Common myeloid progenitor, CD34-positive (primary cell): ENCODE measurements at places on chromosomes 6 and 20.

DNA sequence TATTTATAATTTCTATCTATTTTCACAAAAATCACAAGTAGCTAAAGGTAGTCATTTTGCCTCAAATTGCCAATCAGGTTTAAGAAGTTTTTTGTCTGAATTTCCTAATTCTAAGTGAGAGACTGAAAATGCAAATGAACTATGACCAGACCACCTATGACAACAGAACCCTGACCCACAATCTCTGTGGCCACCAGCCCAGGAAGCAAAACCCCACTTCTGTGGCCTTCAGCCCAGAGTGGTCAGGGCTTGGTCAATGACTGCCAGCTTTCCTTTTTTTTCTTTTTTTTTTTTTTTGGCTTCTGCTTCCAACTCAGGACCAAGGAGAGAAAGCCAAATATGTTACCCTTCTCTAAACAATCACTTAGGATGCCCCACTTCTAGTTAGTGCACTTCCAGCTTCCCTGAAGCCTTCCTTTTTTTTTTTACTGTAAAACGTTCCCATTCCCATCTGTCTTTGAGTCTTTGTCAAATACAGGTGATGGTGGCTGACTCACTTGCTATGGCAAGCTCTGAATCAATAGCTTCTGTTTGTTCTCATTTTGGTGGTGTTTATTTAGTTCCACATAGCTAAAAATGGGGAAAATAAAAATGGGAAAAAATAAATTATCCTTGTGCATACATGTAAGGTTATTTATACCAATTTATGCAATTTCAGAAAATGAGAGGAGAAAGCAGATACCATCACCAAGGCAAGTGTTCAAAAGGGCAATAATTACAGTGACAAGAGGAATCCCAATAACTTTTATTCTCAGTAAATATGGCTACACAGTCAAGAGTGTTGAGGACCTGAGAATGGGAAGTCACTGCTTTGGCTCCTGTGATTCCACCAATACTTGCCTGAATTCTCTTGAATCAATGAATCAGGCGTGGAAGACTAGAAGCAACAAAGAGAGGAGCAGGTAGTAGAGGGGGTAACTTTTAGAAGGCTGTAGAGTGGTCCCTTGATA lies 170.3 kb upstream of the PDE7B start:
- no peak for DNase-seq

- no peak for DNase-seq
Observed at GRCh38 chr6:1579096-1579495, 30.6 kb upstream of the FOXC1 start.

DNA sequence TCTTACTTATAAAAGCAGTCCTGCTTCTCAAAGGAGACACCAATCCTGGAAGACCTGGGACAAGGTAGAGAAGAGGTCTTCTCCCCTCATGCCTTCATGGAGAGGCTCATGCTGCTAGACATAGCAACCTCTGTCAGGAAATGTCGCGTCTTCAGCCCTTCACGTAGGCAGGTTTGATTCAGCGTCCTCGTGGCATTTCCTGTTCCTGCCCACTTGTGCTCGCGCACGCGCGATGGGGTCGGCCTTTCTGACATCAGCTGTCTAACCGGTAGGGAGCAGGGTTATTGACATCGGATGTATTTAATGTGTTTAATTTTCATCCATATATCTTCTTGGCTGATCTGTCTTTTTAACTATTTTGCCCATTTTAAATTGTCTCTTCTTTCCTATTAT lies 292.4 kb downstream of the THBS2 start:
- DNase-seq: no peak

- no peak for DNase-seq
Observed at GRCh38 chr6:169885831-169886230, 134.4 kb downstream of the ERMARD start.

- DNase-seq: no peak
Observed at GRCh38 chr6:89268776-89269175, 46.3 kb downstream of the GABRR2 start.

GRCh38 chr20:16308754-16309153 lies 264.5 kb downstream of the KIF16B start:
- no peak for DNase-seq

- no peak for DNase-seq
Observed at GRCh38 chr6:3139090-3139903, 18.0 kb downstream of the TUBB2A start.

- DNase-seq: no peak
Observed at GRCh38 chr6:82056567-82056966, 191.0 kb downstream of the IBTK start.

- no peak for DNase-seq
Observed at GRCh38 chr6:167575158-167575696, 250.3 kb downstream of the TTLL2 start.

GRCh38 chr6:15522026-15522425 lies 140.8 kb downstream of the DTNBP1 start:
- no peak for DNase-seq

DNA sequence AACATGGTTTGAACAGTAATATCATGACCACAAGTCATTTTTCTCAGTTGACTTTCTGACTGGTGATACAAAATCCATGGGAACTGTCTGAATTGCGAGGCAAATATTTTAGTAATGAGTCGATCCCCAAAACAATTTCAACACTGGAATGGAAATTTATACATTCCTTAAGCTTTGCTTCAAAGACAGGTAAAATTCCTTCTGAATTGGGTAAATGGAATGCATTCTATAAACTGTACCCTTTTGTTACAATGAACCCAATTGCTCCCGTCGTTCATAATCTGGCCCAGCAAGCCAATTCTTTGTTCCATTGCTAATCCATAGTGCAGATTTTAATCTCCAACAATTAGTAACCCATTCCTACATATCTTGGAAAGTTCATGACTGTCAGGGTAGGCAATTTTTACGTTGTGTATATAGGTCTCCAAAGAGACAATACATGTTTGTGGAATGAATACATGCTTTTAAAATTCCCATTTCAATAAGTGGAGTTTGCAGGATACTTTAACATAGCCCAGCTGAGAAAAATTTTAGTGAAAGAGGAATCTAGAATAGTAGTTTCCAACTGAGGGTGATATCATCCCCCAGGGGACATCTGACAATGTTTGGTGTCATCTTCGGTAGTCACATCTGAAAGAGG lies 32.7 kb downstream of the CYP24A1 start:
- no peak for DNase-seq

DNA sequence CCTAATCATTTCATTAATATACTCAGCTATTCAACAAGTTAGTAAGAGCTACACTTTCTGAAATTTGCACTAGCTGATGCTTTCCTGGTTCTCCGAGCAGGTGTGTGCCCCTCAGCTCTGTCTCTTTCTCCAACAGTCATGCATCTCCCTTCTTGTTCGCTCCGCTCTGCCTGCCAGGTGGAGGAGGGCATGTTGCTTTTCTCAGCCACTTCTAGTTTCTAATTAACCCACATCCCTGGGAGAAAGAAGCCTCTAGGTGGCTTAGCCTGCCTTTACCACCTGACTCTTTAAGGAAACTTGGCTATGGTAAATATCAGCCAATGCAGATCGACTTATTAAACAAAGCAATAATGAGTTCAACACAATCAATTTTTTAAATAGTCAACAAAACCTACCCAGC lies 34.2 kb downstream of the LRFN2 start:
- no peak for DNase-seq

DNA sequence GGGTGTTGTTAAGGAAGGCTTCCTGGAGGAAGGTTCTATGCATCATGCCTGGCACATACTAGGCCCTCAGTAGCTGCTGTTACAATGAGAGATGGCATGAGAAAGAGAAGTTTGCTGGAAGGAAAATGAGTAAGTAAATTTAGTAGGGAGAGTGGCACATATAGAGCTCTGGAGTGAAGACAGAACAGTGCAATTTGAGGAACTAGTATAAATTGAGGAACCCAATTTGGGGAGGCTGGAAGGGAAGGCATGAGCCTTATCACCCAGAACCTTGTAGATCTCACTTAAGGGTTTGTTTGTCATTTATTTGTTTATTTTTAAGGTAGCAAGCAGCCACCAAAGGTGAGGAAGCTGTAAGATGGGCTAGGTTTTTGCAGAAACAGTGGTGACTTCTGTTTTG lies 87.1 kb upstream of the SCGN start:
- peak; percentile 71 for DNase-seq

DNA sequence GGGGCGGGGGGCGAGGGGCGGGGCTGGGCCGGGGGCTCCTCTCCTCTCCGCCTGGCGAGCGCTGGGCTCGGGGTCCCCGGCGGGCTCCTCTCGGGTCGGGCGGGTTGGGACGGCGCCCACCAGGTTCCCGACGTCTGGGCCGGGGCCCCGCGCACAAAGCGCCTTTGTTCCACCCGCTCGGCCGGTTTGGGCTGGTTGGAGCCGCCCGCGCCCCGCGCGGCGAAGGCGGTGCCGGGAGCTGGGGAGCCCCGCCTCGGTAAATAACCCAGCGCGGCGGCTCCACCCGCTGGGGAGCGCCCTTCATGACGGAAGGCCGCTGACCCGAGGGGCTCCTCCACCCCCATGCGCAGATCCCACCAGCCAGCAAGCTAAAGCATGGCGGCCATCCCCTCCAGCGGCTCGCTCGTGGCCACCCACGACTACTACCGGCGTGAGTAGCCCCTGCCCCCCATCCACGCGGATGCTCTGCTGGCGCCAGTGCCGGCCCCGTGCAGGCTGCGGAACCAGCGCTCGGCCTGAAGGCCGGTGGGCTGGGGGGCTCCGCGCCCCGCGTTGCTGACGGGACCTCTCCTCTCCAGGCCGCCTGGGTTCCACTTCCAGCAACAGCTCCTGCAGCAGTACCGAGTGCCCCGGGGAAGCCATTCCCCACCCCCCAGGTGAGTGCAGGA lies 503 bp downstream of the PPDPF start:
- DNase-seq: peak; percentile 69

- no peak for DNase-seq
Observed at GRCh38 chr6:35411066-35411465, 41.1 kb upstream of the FANCE start.

- DNase-seq: no peak
Observed at GRCh38 chr20:19968466-19969073, 48.6 kb upstream of the NAA20 start.

DNA sequence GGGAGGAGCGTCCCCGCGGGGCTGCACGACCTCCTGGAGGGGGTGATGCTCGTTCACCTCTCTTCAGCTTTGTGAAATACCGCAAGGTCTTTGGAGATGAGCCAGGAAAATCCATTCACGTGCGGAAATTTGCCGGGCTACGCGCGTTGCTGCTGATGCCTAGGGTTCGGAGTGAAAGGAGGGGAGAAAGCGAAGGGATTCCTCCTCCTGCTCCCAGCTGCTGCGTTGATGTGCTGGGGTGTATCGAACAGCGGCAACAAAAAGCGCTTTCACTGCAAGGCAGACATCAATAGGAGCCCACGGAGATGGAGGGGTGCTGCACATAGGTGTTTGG lies 391 bp upstream of the B3GAT2 start:
- peak; percentile 45 for DNase-seq

DNA sequence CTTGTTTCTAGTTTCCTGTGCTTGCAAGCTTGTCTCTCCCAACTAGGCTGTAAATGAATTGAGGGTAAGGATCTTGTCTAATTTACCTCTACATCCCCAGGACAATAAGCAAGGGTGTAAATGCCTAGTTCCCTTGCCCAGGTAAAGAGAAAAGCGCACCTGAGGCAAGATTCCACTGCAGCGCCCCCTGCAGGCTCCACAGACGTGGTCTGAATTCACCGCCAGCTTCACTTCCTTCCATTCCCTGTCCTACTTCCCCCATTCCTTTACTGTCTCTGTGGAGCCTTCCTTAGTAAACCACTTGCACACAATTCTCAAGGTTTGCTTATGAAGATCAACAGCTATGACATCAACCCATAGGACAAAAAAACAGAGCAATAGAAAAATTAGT lies 42.3 kb downstream of the ANKEF1 start:
- DNase-seq: no peak

DNA sequence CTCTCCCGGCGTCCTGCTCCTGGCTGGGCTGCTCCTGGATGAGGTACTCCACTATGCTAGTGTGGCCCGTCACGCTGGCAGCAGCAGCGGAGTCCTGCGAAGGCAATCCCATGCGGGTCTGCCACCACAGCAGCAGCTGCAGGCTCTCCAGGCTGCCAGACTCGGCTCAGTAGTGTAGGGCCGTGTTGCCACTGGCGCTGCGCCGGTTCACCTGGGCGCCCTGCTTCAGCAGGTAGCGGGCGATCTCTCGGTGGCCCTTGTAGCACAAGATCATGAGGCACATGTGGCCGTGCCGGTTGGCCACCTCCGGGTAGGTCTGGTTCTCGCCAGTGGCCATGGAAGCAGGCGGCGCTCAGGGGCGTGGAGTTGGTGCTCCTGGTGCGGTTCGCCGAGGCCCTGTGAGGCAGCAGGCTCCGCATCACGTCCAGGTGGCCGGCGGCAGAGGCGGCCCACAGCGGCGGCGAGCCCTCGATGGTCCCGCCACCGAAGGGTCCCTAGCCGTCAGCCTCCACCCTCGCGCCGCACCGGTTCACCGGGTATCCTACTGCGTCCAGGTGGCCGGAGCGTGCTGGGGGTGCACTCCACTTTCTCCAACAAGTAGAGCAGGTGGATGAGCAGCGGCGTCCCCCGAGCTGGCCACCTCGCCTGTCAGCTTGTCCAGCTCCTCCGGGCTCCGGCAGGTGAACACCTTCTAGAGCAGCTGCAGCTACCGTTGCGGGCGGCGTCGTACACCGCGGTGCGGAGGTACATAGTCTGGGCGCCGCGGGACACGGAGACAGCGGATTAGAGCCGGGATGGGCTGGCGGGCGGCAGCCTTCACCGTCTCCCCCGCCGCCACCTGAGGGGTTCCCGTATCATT lies 19.8 kb downstream of the RFPL4B start:
- DNase-seq: no peak

- DNase-seq: peak; percentile 46
Observed at GRCh38 chr6:6881438-6882225, 226.1 kb upstream of the RREB1 start.

GRCh38 chr6:152048921-152049320 lies 241.4 kb downstream of the ESR1 start:
- no peak for DNase-seq

DNA sequence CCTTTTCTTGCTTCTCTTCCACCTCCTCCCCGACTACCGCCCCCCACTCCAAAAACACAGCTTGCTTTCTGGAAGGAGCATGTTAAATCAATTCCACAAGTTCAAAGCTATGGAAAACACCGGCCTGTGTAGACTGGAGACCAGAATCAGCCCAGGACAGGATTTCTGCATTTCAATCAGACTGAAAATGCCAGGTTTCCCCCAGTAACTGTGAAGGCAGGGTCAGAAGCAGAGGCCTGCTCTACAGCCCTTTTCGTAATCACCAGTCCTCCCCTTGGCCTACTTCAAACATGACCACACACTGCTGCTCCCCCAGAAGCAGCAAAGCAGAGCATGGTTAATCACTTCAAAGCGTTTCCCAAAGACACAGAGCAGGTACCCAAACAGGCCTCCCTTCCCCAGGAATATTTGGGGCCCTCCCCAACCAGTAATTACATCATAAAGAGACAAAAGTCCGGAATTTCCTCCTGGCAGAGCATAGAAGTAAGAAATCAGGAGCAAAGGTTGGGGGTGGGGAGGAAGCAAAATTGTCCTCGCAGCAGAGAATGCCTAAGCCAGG lies 38.4 kb downstream of the ZMYND8 start:
- DNase-seq: no peak
